ENCODE measurements at places on chromosomes 12 and 14. TPM values are rescaled to one million over a fixed set of nuclear protein-coding genes. Genes with fewer than 3 reads are reported as not detected.
A peak's percentile ranks its signal among the peaks of the same experiment; 100 is the strongest.

DNA sequence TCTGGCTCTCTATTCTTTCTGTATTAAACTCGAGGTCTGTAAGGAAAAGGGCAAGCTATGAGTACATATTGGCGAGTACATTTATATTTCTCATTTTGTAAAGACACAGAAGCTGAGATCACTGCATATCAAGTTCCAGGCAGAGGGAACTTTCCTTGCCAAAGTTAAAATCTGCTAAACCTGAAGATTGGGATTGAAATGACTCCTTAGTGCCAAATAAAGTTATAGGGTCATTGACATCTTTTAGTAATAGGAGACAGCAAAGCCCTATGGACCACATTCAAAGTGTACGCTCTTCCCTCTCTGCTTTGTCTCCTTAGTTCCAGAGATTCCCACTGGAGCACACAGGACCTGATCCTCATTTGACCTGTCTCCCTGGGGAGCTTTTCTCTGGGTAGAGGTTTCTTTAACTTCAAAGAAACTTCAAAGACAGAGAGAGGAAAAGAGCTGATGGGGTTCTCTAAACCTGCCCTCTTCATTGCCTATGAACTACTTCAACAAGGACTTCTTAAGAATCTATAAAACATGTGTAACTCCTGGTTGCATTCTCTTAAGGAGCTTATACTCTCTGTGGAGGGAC is 42.6 kb upstream of the PTPRR start:
- no peak for DNase-seq

GRCh38 chr12:104058802-104059201 is 5.5 kb upstream of the HCFC2 start:
- no peak for DNase-seq

Gene ADCY6
- 43.3 TPM for total RNA-seq

Gene SLCO1A2
- total RNA-seq = not detected

DNA sequence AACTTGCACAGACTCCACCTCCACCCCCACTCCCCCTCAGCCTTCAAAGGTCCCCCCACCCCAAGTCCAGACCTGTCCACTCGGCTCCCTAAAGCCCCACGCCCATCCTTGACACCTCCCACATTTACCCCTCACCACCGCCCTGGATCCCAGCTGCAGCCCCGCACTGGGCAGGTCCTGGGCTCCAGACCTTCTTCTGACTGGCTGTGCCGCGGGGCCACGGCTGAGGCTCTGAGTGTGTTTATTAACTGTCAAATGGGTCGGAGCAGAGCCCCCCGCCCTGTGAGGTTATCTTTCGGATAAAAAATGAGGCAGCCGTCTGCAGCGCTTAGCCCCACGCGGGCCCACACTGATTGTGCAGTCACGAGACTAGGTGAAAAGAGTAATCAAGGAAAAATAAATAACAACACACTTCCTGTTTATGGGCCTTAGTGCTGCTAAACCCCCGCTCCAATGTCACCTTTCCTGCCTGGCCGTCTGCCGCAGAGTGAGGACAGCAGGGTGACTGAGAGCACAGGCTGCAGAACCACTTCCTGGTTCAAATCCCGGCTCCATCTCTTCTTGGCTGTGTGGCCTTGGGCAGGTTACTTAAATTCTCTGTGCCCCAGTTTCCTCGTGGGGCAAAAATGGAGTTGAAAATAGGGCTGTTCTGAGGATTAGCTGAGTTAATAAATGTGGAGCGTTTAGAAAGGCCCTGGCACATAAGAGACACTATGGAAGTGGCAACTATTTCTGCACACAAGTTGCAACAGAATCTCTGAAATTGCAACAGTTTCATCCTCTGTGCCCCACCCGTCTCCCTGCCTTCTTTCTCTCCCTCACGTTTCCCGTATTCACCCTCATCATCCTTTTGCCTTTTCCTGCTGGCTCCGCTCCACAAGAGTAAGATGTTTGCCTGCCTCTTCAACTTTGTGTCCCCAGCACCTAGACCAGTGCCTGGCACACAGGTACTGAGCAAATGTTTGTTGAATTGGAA is 9.4 kb downstream of the SETD1B start:
- peak; percentile 22 for DNase-seq

Gene EAPP
- total RNA-seq = 49.2 TPM

Gene GABARAPL1
- total RNA-seq = 88.2 TPM

DNA sequence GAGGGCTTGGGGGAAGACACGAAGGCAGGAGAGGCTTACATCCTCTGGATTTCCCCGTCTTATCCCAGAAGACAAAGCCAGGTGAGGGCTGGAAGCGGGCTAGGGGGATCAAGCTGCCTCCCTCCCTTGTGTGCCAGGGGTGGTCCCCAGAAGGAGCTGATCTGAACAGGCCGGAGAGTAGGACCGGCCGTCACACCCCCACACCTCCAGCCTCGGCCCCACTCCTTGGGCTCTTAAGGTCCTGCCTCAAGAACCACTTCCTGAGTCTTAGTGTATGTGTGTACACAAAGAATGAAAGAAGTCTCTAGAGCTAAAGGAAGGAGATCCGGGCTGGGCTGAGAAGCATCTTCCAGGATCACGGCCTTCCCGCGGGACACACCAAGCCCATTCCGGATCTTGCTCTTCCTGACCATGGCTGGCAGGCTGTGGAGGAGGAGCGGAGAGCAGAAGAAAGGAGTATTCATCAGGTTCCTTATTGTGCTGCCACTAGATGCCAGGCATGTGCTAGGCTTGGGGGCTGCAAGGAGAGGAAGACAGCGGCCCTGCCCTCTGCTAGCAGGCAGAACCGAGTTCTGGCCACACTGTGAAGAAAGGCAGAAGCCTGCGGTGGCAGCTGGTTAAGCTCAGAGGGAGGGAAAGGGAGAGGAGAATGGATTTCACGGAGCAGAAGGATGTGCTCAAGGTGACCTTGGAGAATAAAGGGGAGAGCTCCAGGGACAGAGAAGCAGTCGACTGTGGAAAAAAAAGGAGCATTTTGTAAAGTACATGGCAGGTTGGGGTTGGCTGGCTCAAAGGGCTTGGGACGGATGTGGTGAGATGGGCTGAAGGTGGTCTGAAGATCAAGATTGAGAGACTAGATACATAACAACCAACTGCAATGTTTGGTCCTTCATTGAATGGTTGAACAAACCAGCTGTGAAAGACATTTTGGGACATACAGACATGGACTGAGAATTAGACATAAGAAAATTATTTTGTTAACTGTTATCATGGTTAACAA is 1.3 kb upstream of the CD63 start:
- DNase-seq = peak; percentile 77

Gene SOX5
- 0.33 TPM for total RNA-seq

GRCh38 chr14:26597071-26597588 is 703 bp downstream of the NOVA1 start:
- DNase-seq = no peak

Gene DBX2
- not detected for total RNA-seq

Gene SLC25A29
- total RNA-seq = 145 TPM

Gene POTEG
- not detected for total RNA-seq

- DNase-seq = no peak
These were observed 143.0 kb downstream of the ADGRD1 start for GRCh38 chr12:131096681-131097181.

- DNase-seq = no peak
These were observed 7.5 kb downstream of the PSMC1 start for GRCh38 chr14:90263748-90264449.

Gene FAM186B
- 0.34 TPM for total RNA-seq

Gene KRT78
- total RNA-seq = not detected

Gene PNP
- 230 TPM for total RNA-seq

GRCh38 chr12:25771476-25771875 is 187.0 kb upstream of the RASSF8 start:
- no peak for DNase-seq

Gene B4GALNT3
- total RNA-seq = not detected

DNA sequence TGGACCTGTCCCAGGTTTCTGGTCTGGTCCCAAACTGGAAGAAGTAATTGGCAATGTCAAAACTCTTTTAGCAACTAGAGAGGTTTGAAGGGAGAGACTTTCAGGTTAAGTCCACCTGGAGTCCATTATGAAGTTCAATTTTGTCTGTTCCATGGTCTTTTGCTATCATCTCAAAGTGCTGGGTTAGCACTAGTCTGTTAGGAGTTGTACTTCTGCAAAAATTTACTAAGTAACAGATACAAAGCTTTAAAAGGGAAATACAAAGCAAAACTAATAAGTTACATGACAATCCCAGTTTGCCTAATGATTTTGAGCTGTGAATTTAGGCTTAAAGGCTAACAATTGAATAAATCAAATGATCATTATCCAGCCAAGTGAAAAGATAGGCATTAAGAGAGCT is 643.9 kb downstream of the C12orf50 start:
- DNase-seq = no peak

Gene TRPV4
- total RNA-seq = 1.4 TPM

Gene SLC22A17
- total RNA-seq = 3.7 TPM

DNA sequence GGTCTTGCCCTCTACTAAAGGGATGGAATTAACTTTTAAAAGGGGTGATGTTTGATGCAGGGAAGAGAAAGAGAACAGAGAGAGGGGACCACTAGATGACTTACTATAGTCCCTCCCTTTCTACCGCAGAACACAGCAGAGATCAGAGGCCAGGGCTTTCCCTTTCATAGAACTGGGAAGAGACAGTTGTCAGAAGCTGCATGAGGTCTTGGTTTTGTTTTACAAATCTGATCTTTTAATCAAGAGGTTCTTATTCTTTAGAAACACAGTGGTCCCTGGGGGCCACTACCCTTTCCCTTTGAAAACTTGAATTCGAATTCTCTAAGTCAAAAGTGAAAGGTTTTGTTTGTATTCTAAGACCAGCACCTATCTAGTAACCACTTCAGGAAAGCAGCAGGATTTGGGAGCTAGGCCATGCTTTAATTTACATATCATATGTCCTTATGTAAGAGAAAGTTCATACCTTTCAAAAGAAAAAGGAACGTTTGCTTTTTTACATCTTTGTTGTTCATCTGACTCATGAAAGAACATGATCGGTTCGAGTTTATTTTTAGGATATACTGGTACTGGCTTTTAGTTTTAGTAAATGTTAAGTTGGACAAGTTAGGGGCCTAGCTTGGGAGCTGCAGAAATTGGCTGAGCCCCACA is 6.3 kb downstream of the FBXL14 start:
- no peak for DNase-seq

Gene CCDC196
- not detected for total RNA-seq

Gene C12orf60
- total RNA-seq = 2.0 TPM

DNA sequence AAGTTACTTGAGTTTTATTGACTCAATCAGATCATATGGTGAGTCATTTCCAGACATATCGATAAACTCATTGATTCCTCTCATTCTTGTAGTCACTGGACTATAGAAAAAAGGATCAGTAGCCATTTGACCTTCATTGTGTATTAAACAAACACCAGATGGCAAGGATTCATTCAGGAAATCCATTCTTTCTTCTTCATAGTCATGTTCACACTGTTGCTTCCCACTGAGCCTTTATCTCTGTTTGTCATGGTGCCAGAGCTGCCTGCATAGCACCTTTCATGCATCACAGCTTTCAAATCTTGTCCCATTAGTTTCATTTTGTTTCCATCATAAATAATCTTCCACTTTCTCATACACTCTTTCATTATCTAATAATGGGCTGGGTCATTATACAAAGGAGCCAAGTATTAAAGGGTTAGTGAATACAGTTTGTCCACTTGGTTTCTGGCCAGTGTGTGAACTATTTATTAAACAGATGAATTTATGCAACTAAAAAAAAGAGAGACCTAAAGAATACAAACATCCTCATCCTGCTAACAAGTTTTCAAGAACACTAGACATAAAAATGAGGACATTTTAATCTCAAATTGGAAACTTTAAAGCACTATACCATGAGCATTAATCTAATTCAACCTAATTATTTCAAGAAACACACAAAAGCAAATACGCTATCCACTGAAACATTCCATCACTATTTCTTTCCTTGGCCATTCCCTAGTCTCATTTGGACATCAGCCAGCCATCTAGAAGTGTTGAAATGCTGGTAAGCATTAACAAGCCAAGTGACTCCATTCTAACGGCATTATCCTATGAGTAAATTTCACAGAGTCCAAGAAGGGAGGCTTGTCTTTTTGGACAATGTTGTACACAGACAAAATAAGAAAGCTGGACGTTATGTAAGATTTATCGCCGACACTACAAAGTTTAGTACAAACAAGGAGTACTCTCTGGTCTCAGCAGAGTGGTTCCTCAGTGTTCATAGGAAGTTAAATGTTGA is 476.5 kb downstream of the FOXG1 start:
- peak; percentile 29 for DNase-seq

DNA sequence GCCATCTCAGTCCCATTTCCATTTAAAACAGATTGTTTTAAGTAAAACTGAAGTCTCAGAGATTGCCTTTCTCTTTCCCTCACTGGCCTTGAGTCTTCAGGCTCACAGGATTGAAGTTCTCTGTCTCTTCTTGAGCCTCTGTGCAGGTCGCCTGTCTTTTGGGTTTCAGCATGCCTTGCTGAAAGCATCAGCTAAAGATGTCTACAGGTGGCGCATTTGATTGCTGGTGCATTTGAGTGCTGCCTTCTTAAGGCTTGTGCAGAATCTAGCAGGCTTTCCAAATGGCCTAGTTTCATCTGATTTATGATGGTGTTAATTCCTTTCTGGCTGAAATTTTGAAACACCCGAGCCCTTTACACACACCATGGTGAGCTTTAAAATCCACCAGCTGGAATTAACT is 1062.2 kb upstream of the FBXO33 start:
- no peak for DNase-seq

GRCh38 chr12:64450057-64450640 is 1.8 kb upstream of the TBK1 start:
- no peak for DNase-seq

Gene CDCA3
- 24.0 TPM for total RNA-seq

Gene NOXRED1
- total RNA-seq = not detected

Gene AQP5
- 0.47 TPM for total RNA-seq

DNA sequence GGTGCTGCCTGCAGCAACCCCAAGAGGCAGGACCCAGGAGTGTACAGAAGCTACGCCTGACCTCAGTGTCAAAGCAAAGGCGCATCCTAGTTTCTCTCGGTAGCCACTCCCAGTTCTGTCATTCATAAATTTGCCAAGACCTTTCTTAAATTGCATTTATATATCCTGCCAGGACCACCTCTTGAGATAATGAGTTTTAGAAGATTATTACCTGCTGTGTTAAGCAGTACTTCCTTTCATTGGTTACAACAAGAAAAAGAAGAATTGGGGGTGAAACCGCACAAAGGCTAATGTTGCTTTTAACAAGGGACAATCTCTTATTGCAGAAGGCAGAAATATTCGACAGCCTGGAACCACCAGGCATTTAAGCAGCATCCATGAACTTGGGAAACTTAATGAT is 57.8 kb downstream of the CIT start:
- DNase-seq = no peak

GRCh38 chr14:65184032-65184764 is 81.9 kb upstream of the MAX start:
- no peak for DNase-seq

All from dermis blood vessel endothelial cell (primary cell).